ENCODE measurements at places on chromosomes 11 and 22. TPM values are rescaled to one million over a fixed set of nuclear protein-coding genes. Genes with fewer than 3 reads are reported as not detected.
A peak's percentile ranks its signal among the peaks of the same experiment; 100 is the strongest.

DNA sequence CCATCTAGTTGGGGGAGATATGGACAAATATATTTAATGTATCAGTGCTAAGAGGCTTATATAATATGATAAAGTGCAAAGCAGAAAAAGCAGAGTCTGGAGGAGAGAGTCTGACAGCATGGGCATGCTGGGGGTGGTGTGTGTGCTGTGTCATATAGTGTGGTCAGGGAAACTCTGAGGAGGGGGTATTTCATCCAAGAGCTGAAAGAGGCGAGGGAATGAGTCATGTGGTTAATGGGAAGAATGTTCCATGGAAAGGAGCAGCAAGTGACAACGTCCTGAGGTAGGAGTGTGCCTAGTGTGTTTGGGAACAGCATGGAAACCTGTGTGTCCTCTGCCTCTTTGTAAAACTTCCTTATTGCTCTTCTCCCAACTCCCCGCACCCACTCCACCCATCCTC, 38.0 kb downstream of the EIF3F start:
- DNase-seq: no peak

DNA sequence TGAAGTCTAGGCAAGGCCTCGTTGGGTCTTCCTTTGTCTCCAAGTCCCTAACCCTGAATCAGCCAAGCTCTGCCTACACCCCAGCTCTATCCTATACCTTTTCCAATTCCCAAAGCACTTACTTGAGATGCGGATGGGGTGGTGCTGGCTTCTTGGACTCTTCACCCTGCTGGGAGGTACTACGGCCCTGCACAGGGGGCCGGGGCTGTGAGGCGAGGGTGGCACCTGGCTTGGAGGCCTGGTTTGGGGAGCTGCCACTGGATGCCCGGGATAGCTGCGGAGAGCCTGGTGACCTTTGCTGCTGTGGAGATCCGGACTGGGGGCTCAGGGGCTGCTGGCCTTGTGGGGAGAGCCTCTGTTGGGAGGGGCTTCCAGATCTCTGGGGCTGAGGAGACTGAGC, 43.3 kb downstream of the FBXO7 start:
- DNase-seq: no peak

- DNase-seq: no peak
Observed at GRCh38 chr11:69241844-69242243, 52.1 kb upstream of the MYEOV start.

GRCh38 chr11:9568854-9569587, 4.4 kb upstream of the WEE1 start:
- DNase-seq: peak; percentile 61

GRCh38 chr22:19843107-19843856, 11.4 kb downstream of the GNB1L start:
- no peak for DNase-seq

DNA sequence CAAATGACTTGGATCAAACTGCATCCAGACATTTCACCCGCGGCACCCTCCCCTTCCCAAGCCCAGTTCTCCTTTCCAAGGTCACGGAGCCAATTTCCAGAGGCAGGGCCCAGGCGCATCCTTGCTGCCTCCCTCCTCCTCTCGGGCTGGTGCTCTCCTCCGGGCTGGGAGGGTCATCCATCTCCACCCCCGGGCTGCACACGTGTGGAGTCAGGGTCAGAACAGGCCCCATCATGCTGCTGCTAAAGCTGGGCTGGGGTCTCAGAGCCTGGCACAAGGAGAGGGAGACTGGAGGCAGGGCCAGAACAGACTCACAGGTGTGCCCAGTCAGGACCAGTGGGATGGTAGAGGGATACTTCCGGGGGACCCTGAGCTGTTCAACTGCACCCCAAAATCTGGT, 14.0 kb downstream of the RSPH14 start:
- DNase-seq: no peak

DNA sequence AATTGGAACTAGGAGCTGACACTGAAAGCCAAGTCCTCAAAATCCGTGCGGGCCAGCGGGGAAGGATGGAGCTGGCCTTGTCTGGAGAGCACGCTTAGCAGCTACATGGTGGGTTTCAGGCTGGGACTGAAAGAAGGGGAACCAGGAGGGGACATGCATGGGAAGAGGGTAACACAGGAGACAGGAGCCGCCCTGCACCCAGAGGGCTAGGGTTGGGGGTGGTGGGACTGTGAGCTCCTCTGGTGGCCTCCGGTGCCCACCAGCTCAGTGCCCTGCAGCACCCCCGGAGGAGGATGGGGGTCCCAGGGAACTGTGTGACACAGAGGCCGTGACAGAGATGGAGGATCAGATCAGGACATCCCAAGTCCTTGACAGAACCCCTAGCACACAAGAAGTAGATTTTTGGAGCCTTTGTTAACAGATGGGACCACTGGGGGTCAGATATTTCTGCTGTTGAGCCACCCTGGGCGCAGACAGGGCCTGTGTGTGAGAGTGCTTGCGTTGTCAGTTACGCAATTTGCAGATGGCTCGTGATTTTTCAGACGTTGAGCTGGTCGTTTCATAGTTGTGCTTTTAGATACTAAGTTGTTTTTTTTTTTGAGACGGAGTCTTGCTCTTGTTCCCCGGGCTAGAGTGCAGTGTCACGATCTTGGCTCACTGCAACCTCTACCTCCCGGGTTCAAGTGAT, 21.3 kb upstream of the GRAMD4 start:
- DNase-seq: peak; percentile 65

DNA sequence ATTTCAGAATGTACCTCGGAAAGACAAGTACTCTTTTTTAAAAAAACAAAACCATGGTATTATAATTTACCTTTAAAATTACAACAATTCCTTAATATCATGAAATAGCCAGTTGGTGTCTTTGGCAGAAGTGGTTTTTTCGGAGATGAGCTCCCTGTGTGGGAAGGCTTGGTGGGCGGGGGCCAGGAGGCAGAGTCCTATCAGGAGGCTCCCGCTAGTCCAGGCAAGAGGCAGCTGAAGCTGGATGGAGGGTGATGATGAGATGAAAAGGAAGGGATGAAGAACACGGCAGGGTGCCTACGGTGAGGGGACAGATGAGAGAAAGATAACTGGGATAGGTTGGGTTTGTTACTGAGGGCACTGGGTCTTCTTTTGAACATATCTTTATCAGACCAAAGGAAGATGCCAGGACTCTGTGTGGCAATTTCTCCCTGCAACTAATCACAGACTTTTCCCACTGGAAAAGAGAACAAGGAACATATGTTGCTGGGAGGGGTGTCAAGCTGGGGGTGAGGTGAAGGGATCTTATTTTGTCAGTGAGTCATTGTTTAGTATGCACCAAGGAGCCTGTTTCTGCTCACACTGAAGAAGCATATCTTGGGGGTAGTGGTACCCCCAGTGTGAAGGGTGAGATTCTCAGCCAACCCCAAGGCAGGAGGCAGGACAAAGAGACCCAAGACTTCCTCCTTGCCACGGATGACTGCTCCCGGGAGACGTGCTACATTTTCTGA, 91.5 kb upstream of the YWHAH start:
- no peak for DNase-seq

GRCh38 chr11:44916801-44917385, 33.8 kb downstream of the TP53I11 start:
- no peak for DNase-seq

POU2F3 gene
- total RNA-seq: 4.6 TPM

MRPL17 gene
- total RNA-seq: 34.2 TPM
